Stimulated activated CD4-positive, alpha-beta T cell treated with anti-CD3 and anti-CD28 coated beads, Interleukin-2, amount 100 ng/mL, for 24 hours (primary cell): ENCODE measurements at places on chromosomes 16 and 17.

GRCh38 chr16:50917950-50918703 is 176.2 kb downstream of the CYLD start:
- no peak for DNase-seq

DNA sequence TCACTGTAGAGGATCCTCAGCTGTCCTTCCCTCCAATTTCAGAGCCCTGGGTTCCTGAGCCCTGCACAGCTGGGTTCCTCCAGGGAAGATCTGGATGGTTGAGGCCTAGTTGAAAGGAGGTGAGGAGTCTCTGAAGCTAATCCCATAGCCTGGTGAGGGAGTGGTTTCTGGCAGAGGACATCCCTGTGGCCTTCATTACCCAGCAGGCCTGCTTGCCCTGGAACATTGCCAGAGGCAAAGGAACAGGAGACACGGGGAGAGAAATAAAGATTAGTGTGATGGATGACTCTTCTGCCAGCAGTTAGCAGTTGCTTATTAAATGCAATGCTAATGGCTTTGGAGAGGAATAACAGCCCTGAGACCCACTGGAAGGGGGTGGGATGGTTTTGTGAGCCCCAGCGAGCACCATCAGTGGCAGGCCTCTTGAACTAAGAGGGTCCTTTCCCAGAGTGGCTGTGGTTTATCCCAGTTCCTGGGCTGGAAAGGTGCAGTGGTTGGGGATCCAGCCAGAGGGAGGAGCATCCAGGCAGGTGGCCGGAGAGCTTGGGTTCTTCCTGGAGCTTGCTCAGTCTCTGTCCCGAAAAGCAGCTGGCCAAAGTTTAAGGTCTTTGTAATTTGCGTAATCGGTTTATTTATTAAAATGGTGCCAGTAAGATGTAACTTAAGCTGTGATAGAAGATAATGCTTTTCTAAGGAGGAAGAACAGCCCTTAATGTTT is 209.7 kb downstream of the CCDC182 start:
- no peak for DNase-seq

DNA sequence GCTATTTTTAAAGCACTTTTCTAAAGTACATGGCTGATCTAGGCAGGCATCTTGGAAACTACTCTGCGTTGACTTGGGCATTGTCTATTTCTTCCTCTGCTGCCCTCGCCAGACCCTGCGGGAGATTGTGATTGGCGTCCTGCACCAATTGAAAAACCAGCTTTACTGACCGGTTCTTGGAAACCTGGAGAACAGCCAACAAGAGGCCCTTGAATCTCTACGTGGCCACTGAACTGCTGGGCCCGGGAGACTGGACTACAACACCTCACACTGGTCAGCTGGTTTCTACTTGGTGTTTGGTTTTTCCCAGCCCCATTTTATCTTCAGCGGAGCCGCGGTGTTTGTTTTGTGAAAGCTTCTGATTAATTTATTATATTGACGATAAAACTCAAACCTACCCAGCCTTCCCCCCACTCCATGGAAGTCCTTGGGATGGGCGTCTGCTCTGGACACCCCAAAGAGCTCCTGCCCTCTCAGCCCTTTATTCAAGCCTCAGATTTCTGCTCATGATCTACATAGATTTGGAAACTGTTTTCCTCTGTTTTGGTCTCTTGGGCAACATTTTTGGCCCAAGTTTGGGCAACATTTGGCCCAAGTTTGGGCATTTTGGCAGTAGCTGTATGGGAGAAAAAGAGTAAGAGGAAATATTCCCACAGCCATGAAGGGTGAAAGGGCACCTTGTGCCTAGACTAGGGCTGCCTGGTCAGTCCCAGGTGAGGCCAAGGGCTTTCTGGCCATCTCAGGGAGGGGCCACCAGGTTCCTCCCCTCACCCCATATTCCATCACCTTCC is 4.7 kb downstream of the MLX start:
- no peak for DNase-seq

DNA sequence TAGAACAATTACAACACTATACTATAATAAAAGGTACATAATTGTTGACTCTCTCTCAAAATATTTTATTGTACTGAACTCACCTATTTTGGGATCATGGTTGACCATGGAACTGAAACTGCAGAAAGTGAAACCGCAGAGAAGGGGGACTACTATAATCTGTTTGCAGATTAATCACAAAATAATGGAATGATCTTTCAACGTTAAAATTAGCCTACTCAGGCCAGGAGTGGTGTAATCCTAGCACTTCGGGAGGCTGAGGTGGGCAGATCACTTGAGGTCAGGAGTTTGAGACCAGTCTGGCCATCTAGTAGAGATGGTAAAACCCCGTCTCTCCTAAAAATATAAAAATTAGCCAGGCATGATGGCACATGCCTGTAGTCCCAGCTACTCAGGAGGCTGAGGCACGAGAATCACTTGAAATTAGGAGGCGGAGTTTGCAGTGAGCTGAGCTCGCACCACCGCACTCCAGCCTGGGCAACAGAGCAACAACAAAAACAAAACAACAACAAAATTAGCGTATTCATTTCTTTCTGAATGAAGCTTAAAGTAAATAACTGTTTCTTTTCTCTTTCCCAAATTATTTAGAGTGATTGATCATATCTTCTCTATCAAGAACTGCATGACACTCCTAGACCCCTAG is 45.6 kb downstream of the IKZF3 start:
- DNase-seq: no peak

DNA sequence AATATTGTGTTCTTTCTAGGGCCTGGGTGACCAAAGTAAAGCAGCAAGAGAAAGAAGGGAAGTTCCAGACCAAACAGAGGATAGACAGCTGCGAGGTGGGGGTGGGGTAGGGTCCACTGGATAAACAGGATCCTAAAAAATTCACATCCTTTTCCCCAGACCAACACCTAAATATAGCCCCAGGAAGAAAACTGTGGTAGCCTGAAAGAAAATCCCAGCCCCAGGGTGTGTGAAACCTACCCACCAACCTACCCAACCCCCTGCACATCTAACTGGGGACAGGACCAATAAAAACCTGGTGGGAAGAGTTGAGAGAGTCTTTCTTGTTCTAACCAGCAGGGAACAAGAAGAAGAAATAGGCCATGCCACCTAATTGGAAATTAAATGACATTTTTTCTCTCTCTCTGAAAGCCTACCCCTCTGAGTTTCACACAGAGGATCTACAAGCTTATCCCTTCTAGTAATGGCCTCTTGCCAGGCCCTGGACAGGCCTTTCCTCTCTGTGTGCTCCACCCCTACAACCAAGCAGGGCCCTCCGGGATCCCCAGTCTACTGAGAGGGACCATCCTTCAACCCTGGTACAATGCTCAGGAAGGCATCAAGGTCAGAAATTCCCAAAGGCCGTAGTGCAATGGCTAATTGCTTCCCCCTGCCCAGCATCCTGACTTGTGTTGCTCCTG is 12.0 kb downstream of the MYO18A start:
- no peak for DNase-seq

GRCh38 chr17:72984926-72985325 is 107.6 kb downstream of the SLC39A11 start:
- no peak for DNase-seq

GRCh38 chr17:75557852-75558665 is 29.5 kb upstream of the MYO15B start:
- DNase-seq: no peak

DNA sequence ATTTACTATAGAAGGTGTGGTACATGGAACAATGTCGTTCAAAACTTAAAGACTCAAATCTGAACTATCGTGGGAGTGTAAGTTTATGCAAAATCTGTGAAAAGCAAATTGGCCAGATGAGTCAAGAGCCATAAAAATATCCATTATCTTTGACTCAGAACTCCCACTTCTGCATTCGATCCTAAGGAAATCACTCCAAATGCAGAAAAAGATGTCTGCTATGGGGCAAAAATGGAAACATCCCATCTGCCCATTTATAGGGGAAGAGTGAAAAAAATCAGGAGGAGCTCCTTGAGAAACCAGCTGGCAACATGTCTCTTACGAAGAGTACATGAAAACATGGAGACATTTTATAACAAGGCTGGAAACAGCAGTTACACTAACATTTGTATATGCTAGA is 43.6 kb upstream of the CCDC182 start:
- no peak for DNase-seq

DNA sequence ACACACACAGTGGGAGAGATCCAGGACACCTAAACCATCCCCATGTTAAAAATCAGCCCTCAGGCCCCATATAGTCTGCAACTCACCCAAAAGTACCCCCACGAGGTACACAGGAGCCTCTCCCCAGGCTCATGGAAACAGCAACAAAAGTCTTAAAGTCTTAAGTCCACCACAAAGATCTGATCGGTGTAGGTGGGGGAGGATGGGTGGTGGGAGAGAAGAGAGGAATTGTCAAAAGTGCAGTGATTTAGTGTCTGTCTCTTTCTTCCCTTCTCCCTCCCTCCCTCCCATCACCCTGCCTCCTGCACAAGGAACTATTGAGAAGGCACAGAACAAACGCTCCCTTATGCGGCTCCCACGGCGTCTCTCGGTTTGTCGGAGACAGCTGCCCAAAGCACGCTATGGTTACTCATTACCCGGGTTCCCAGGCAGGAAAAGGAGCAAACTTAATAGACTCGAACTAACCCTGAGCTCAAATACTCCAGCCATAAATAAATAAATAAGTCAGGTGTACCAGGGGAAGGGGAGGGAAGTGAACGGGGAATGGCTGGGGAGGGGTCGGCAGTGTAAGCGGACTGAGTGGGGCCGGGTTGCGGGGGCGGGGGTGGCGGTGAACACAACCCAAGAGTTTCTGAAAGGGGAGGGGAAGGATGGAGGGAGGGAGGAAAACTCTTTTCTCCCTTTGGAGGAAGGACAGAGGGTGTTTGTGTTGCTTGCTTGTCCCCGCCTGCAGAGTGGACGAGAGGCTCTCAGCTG is 477.4 kb downstream of the SLC39A11 start:
- DNase-seq: no peak

GRCh38 chr17:73798111-73798748 is 154.0 kb upstream of the SDK2 start:
- DNase-seq: no peak

- DNase-seq: peak; percentile 52
Measured at GRCh38 chr16:88633684-88634140, 4.7 kb upstream of the IL17C start.

DNA sequence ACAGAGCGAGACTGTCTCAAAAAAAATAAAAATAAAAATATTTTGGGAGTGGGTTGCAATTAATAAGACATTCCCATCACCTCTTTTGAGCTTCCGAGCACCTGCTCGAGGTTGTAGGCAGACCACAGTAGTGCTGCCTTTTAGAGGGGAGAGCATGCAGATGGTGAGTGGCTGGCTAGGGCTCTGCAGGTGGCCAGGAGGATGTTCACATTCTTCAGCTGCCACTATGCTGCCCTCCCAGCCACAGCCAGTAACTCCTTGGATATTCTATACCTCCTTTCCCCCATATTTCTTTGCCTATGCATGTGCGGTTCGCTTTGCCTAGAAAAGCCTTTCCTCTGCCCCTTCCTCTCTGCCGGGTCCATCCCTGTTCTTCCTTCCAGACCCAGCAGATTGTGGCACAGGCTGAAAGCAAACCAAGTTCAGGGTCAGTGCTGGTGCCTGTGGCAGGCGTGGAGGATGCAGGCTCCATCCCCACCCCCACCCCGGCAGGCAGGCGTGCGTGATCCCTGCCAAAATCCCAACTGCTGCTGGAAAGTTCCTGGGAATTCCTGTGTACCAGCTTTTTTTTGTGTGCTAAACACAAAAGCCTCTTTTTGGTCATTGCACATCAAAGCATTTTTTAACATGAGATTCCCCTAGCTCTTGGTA is 33.8 kb upstream of the CMIP start:
- no peak for DNase-seq

DNA sequence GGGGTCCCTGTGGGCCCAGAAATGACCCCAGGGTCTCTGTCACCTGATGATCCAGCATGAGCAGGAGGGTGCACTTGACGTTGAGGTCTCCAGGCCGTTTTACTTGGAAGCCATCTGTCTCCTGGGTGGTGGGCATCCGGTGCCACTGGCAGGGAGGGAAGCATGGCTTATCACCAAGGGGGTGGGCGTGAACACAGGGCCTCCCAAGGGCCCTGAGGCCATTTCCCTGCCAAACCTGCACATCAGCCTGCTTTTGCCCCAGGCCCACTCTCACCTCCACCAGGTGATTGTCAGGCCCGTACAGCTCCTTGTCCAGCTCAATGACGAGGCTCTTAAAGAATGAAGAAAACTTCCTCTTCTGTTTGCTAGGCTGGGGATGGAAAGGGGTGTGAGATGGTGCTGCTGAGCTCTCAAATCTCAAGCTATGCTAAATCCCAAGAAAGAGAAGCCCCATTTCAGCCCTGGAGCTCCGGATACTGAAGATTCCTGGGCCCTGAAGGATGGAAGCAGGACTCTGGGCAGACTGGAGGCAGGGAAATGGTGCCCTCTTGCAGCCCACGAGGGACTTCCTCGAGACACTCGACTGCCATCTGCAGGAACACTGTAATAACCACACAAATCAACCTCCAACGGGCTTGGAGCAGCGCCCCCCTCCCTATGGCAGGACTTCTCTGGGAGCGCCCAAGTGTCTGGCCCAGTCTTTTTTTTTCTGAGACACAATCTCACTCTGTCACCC is 7.1 kb upstream of the FTSJ3 start:
- DNase-seq: peak; percentile 75

DNA sequence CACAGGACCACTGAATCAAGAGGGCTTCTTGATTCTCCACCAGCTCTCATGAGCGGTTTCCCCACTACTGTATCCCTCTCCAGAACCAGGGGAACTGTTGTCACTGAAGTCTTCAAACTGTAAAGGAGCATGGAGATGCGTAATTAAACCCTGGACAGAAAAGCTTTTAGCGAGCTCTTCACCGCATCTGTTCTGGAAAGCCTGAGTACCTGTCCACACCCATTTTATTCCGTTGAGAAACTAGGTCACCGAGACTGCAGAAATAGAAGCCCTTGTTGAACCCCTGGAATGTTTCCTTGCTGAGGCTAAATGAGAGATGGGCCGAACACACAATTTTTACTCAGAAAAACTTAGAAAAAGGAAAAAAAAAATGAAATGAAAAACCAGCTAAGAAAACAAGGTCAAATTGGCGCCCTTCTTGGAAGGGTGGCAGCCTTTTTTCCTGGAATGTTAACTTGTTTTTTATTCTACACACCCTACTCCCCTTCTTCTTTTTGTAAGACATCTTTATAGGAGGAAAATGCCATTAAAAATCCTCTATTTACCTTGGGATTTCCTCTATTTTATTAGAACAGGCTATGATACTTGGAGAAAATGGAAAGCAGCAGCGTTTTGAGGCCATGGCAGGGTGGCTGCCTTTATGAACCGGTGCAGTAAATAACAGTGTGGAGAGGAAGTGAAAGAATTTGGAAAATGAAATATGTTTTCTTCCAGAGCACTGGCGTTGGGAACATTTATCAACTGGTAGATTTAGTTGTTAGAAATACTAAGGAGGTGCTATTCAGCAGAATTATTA is 52.6 kb upstream of the CRISPLD2 start:
- DNase-seq: no peak

GRCh38 chr17:81991684-81992305 is 14.4 kb downstream of the ASPSCR1 start:
- DNase-seq: no peak

GRCh38 chr17:5950878-5951277 is 119.3 kb upstream of the WSCD1 start:
- no peak for DNase-seq

GRCh38 chr16:67719048-67719777 is at the start of gene GFOD2:
Gene GFOD2 (minus strand): TSS chr16:67719316. CDS start chr16:67685715, 33,601 bp downstream.
- DNase-seq: peak; percentile 99

GRCh38 chr16:9275377-9275776 is 183.9 kb downstream of the HAPSTR1 start:
- no peak for DNase-seq
